ENCODE measurements at places on chromosomes 3 and 15.

DNA sequence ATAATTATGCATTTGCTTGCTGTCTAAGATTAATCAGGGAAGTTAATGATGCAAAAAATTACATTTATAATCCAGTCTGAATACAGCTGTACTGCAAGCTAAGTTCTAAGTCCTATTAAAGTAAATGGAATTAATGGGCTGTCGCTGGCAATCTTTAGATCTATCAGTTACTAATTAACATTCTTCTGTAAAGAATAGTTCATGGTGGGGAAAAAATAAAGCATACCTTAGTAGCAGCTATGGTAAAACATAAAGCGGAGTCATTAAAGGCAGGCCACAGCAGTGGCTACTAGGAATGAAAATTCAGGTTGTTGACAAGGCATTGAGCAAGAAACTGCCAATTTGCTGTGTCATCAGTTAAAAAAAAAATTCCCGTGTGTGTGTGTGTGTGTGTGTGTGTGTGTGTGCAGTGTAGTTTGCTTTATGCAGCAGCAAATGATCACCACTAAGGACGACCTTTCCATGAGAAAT is 129.8 kb downstream of the ZNF385D start:
- DNase-seq: no peak

GRCh38 chr15:60373327-60373726 is 24.5 kb downstream of the ANXA2 start:
- no peak for DNase-seq

DNA sequence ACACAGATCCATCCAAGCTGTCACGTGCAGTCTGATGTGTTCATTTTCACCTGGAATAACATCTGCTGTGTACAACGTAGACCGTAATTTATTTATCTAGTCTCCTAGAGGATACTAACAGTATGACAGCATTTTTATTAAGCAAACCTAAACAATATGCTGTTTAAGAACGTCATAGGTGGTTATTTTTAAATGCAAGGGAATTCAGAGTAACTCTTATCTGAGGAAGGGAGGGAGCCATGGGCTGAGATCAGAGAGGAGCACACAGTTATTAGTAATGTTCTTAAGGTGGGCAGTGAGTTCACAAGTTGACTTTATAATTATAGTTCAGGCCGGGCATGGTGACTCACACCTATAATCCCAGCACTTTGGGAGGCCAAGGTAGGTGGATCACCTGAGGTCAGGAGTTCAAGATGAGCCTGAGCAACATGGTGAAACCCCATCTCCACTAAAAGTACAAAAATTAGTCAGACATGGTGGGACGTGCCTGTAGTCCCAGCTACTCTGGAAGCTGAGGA is 193.6 kb downstream of the UACA start:
- DNase-seq: no peak

DNA sequence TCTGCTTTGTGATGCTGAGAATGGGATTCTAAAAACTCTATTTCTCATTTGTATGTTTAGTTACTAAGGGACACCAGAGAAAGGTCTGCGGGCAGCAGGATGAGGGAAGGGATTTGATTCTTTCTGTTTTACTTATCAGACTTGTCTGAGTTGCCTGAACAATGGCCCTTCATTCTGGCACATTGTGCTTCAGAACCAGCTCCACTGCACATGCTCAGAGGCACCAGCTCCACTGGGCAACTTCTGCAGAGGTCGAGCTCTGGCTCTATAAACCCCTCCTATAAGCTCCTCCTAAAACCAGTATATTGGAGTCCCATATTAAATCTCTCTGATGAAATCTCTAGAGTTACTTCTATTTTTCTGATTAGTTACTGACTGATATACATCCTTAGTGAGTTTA is 453.2 kb upstream of the CDIN1 start:
- no peak for DNase-seq

GRCh38 chr15:70698836-70699390 is 64.4 kb downstream of the UACA start:
- DNase-seq: no peak

DNA sequence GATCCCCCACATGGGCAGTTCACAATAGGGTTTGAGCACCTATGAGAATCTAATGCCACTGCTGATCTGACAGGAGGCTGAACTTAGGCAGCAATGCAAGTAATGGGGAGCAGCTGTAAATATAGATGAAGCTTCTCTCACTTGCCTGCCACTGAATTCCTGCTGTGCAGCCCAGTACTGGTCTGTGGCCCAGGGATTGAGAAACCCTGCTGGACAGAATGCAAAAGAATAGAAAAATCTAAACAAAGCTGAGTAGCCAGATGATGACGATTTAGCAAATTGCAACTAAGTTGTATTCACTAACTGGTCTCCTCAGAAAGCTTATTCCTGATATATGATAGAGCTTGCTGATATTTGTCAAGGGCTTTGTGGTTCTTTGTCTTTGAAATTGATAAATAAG is 34.3 kb upstream of the APH1B start:
- DNase-seq: peak; percentile 58

- no peak for DNase-seq
These were observed 129.4 kb downstream of the CACNA2D3 start for GRCh38 chr3:54251705-54252104.

GRCh38 chr3:135118792-135119191 is 323.7 kb downstream of the EPHB1 start:
- DNase-seq: no peak

DNA sequence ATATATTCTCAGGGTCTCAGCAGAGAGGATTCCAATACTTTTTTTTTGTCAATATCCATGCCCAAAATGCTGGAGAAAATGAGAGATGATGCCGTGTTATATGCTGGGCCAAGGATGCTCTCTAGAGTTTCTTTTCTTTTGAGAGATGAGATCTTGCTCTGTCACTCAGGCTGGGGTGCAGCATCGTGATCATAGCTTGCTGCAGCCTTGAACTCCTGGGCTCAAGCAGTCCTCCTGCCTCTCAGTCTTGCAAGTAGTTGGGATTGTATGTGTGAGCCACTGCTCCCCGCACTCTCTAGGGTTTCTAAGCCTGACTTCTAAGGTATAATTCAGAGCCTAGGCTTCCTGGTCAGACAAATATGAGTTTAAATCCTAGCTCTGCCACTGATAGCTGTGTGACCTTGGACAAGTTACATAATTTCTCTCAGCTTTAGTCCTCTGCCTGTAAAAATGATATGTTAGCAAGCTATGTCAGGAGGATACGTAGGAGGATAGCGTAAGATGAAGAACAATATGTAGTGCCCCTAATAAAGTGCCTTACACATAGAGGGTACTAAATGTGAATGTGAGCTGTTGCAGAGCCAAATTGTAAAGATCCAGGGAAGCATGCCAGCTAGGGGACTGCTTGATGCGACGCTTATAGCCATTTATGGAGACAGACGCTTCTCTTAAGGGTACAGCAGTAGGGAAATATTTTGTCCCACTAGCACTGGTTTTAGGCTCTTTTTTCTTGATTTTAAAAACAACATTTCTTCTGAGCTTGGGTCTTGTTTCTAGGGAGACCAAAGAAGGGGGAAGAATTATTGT is 7.4 kb downstream of the STARD9 start:
- DNase-seq: no peak

GRCh38 chr15:77001351-77001750 is 6.4 kb downstream of the PSTPIP1 start:
- no peak for DNase-seq

DNA sequence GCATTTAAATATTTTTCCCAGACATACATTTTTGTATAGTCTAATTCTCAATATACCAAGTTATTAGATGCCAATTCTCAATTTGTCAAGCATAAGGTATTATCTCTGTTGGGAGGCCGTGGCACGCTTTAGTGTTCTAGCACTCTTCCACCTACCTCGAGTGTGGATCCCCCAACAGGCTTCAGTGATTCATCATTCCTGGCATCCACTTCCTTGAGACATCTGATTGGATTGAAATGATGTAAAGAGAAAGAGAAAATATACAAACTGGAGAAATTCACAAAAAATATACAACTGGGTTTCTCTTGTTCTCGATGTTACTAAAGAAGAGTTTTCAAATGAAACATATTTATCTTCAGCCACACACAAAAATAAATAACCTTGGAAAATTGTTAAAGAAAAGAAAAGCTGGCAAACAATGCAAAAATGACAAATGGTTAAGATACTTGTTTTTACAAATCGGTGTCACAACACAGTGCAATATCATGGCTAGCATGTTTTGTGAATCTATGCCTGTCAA is 218.0 kb upstream of the CDIN1 start:
- no peak for DNase-seq

DNA sequence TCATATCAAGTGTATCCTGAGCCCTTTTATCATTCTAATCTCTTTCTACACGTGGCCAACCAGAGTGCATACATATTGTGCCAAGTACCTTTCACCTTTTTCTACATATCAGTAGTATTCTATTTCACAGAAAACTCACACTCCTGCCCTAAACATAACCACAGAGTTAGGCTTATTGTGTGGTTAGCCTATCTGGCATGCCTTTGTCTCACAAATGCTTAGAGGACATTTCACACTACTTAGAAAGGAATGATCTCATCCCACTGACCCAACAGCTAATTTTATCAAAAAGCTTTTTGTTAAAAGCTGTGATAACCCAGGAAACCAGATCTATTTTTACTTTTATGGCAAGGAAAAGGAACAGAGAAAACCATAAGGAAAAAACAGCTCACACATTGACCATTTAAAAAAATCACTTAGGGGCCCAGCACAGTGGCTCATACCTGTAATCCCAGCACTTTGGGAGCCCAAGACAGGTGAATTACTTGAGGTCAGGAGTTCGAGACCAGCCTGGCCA is 17.8 kb upstream of the MAP4 start:
- DNase-seq: no peak

- no peak for DNase-seq
These were observed 13.4 kb upstream of the LEKR1 start for GRCh38 chr3:156812521-156813335.

DNA sequence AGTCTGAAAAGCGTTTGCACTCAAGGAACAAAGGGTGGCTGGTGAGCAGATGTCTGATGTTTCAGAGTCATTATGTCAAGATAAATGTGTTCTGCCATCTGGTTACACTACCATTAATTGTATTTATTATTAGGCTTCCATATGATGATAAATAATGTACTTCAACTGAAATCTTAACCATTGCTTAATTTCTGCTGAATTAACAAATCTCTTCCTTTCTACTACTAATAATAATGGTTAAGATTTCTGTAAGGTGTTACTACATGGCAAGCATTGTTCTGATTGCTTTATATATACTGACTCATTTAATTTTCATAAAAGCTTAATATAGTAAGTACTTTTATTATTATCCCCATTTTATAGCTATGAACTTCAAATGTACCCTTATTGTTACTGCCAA is 68.4 kb upstream of the GALNT15 start:
- DNase-seq: no peak

- DNase-seq: no peak
These were observed 146.9 kb upstream of the PTPRG start for GRCh38 chr3:61414456-61414855.

DNA sequence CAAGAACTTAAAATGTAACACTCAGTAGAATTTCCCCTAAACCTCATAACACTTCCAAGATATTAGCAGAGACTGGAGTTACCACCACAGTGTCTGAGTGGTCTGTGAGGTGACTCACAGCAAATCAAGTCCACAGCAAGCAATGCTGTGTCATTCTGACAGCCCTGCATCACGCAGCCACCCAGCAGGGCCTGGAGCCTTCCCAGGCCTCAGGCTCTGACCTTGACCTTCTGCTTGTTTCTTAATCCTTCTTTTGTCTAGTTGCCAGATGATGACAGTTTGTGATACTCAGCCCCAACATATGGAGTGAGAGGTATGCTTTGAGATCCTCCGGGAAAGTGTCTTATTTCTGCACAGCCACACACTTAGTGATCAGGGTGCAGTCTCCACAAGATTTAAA is 82.5 kb downstream of the TOP2B start:
- DNase-seq: no peak

- DNase-seq: no peak
These were observed 103.6 kb downstream of the FNDC3B start for GRCh38 chr3:172142864-172143451.

DNA sequence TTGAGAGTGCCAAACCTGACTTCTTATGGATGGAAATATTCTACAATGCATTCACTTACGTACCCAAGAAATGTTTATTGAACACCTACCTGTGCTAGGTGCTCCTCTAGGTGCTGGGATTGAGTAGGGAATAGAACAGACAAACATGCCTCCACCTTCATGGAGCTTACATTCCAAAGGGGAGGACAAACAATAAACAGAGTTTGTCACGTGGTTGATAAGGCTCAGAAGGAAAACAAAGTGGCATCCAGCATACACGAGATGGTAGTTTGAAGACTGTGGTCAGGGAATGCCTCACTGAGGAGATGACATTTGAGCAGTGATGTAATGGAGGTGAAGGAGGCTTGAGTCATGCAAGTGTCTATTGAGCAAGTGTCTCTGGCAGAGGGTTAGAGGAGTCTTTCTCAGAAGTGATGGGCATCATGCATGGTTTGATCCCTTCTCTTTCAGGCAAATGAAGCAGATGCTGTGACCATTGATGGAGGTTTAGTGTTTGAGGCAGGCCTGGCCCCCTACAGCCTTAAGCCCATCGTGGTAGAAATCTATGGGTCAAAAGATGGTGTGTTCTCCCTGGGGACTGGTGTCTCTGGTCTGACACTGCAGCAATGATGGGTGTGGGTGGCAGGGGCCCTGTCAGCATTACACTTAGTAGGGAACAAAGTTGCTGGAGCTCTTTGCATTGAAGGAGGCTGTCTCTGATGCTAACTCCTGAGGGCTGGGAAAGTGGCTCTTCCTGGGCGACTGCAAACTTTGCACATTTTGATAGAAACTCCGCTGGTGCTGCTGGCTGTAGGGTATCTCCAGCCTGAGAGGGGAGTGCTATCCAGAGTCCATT is 29.7 kb upstream of the TOPBP1 start:
- no peak for DNase-seq

DNA sequence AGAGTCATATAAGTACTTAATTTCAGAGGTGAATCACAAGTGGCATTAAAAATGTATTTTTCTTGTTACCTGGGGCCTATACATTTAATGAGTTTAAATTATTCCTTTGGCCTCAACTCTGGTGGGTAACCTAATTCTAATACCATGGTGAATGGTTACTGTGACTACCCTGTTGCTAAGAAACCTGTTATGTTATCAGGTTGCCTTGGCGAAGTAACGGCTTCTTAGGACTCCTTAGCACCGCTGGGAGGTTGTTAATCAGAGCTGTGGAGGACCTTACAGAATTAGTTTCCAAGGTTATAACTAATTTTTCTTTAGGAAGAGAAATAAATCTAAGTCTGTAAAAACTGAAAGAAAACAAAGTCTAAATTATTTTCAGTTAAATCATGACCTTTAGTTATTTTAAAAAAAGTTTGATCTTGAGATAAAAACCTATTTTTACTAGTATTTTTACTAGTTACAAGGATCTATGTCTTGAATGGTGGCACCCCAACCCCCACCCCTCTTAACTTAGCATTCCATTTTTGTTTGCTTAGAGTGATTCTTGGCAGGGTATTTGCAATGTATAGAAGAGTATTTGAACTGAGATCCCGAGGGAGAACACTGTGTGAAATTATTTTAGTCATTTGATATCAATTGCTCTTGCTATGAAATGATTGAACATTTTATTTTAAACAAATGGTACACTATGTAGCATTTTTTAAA is 155.5 kb downstream of the FNDC3B start:
- DNase-seq: no peak

- DNase-seq: no peak
These were observed 524 bp downstream of the ZMYND10 start for GRCh38 chr3:50345008-50345407.

- no peak for DNase-seq
These were observed 137.1 kb upstream of the THBS1 start for GRCh38 chr15:39443659-39444219.

GRCh38 chr3:184899953-184900595 is 88.1 kb downstream of the VPS8 start:
- no peak for DNase-seq
